ENCODE measurements at places on chromosomes 2 and 18.
A peak's percentile ranks its signal among the peaks of the same experiment; 100 is the strongest.

DNA sequence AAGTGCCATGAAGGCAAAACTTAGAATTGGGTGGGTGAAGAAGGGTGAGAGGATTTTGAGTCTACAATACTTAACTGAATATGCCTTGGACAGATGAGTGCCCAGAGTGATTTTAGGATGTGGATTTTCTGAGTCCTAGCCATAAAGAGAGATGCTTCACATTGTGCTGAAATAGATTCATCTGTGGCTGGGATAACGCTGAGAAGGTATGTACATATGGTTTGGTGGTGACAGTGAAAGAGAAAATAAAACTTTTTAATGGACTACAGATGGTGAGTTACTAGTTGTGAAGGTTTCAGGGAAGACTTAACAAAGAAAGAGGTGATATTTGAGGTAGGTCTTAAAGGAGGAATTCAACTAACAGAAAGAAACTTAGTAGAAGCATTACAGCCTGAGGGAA, 265.8 kb downstream of the AKAIN1 start:
- no peak for DNase-seq

DNA sequence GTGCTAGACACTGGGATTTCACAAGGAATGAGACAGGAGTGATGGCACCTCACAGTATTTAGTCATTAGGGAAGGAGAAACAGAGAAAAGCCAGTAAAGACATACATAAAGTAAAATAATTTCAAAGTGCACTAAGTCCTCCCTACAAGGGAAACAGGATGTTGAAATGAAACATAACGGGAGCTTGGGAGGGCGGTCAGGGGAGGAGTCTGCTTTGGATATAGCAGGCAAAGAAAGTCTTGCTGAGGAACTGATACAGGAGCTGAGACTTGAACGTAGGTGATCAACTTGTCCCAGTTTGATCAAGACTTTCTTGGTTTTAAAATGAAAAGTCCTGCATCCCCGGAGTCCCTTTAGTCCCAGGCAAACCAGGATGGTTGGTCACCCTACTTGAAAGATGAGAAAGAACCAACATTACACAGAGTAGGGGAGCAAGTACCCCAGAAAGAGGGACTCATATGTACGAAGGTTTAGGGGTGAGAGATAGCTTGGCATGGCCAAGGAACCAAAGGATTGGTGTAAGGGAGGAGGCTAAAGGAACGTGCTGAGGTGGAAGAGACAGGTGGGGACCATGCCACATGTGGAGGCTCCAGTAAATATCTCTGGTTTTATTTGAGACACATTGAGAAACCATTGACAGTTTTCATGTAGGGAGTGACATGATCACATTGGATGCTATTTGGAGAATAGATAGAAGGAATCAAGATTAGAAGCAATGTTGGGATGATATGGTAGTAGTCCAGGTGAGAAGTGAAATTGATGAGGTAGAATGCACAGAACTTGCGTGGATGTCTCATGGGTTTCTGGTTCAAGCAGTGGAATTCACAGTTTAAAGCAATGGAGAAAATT, 28.4 kb downstream of the FBXO48 start:
- no peak for DNase-seq

DNA sequence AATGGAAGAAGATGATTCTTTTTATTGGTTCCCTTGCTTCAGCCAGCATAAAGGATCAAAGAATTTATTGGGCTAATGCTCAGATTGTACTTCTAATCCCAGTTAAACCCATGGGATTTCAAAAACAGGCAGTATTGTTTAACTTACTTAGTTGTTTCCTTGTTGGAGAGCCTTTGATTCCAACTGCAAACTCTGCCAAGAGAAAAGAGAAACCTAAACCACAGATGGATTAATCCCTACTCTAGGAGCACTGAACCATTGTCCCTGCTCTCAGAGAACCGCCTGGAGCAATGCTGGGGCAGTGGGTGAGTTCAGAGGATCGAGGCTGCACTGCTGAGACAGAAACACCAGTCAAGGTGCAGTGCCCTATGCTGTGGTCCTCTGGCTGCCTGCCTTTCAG, 44.9 kb upstream of the SIGLEC15 start:
- no peak for DNase-seq

- DNase-seq, result no peak
These were observed 62.4 kb upstream of the GCFC2 start for GRCh38 chr2:75772908-75773630.

GRCh38 chr18:63843008-63843407, 44.5 kb upstream of the SERPINB2 start:
- peak; percentile 38 for DNase-seq

DNA sequence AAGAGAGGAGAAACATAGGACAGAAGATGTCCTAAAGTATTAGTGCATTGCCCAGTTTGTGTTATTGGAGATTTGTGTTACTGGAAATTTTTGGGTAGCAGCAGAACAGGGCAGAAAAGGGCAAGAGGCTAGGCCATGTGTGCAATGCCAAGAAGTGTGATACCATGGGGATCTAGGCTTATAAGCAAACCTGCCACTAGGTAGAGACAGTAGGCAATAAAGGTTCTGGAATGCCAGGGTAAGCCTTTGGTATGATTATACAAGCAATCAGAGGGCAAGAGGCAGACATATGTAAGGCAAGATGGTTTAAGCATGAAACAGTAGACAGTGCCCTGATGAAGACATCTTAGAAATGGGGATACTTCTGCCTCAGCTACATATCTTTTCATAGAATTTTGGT, 12.3 kb upstream of the CERS6 start:
- DNase-seq, result no peak

- no peak for DNase-seq
These were observed 64.0 kb downstream of the RAB31 start for GRCh38 chr18:9771977-9772660.

GRCh38 chr2:34004936-34005335, 405.8 kb upstream of the FAM98A start:
- no peak for DNase-seq

DNA sequence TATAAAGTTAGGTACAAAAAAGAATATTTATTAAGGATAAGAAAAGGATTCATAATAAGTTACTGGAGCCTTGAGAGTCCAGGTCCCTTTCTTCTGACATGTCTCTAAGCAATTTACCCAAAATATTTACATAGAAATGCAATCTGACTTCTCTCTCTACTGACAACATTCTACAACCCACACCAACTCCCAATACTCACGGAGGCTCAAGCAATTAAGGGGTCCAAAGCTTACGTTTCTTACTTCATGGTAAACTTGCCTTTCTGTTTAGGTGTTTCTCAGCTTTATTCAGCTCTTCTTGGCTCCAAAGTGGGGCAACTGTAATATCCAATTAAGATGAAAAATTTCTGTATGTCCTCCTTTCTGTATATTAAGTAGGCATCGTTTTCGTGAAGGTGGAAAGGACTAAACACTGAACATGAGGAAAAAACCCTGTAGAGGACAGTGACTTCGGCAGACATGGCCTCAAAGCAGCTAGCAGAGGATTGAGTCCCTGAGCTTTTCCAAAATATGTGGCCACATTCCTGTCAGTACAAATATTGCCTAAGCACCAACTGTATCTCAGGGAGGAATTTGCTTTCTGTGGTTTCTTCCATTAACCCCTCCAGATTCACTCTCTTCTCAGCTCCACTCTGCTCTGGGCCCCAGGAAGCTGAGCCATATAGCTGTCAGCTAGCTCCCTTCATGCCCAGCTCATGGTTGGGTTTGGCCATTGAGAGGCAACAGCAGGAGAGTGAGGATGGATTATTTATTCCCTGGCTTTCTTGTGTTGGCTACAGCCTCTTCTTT, 67.9 kb upstream of the GLS start:
- DNase-seq, result no peak

- peak; percentile 48 for DNase-seq
These were observed 845.9 kb upstream of the ID2 start for GRCh38 chr2:7835693-7836680.

DNA sequence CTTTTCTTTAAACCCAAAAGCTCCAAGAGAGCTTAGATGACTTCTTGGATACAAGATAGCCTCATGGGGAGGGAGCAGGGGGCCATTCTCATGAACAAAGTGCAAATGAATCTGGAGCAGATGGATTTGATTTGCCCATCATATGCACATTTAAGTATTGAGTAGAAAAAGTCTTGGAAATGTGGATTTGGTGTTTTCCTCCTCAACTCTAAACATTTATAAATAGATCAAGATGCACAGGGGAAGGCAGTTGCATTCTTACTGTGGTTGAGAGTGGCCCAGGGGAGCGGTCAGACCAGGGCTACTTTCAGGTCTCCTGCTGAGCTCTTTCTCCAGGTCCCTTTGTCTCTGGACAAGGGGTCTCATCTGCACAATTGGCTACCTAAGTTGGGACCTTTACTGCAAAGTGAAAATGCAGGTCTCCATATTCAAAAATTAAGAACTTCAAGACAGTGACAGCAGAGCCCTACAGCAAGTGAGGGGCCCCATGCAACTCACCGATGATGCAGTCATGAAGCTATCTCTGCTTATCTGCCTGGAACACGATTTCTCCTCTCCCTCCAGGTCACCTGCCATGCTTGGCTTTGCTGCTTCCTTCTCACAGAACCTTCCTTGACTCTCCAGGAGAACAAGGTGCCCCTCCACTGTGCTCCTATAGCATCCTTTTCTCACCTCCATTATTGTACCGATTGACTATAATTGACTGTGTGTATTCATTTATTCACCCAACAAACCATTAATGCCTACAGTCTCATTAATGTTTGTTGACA, 145.4 kb downstream of the LPIN1 start:
- DNase-seq, result no peak

- no peak for DNase-seq
These were observed 163.5 kb downstream of the UXS1 start for GRCh38 chr2:106030287-106031268.

- no peak for DNase-seq
These were observed 1.7 kb downstream of the EGR4 start for GRCh38 chr2:73291461-73292315.

DNA sequence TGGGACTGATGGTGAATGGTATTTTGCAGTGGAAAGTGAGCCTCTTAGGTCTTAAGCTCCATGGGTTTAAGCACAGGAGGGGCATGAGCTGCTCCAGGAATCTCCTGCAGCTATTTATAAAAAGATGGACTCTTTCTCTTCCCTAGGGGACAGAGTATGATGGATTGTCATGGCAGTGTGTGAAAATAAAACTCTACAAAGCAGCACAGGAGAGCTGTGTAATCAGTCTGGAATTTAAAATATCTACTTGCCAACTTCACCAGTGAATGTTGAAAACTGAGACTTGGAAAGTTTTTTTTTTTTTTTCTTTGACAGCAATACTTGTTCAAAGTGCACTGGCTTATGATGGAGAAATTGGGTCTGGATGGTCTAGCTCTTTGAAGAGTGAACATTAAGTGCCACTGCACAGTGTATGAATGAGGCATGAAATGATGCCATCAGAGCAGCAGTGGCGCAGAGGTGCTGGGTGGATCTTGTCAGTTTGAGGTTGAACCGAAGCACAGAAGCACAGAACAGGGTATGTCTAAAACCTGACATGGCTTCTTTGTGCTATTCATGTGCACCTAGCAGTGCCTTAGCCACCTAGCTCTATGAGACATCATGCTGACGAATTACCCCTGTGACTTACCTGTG, 245.4 kb downstream of the PTPRM start:
- DNase-seq, result peak; percentile 41

- no peak for DNase-seq
These were observed 32.7 kb downstream of the NLRC4 start for GRCh38 chr2:32231959-32232358.

DNA sequence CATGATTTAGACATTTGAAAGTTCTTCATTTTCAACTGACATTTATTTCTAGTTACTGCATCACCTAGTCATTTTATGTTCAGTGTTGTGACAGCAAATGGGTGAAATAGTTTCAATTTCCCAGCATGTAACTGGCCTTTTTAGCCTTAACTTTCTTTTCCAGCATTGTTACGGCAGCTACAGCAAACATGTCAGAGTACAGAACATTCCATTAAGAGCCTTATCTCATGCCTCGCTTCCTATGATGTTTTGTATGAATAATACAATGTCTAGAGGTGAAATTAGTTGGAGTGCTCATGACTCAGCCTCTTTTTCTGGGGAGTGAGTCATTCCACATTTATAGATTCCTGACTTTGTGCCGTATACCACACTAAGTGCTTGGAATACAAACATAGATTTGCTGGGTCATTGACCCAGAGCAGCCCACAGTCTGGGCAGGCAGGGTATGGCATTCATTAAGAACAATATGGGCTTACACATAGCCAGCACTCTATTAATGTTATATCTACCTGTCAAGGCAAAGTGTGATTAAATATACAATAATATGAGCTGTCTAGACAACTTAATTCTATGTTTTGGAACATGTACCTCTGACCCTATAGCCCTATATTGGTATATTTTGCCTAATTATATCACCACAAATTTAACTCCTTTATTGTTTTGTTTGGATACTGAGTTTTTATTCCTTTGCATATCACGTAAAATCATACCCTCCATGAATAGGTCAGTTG, 72.2 kb downstream of the MAP2 start:
- peak; percentile 96 for DNase-seq

- DNase-seq, result no peak
These were observed 82.9 kb downstream of the ACTR3 start for GRCh38 chr2:113972766-113973165.

- DNase-seq, result no peak
These were observed 85.3 kb downstream of the AGAP1 start for GRCh38 chr2:235579128-235579527.

- no peak for DNase-seq
These were observed 51.2 kb downstream of the FN1 start for GRCh38 chr2:215384710-215385109.

DNA sequence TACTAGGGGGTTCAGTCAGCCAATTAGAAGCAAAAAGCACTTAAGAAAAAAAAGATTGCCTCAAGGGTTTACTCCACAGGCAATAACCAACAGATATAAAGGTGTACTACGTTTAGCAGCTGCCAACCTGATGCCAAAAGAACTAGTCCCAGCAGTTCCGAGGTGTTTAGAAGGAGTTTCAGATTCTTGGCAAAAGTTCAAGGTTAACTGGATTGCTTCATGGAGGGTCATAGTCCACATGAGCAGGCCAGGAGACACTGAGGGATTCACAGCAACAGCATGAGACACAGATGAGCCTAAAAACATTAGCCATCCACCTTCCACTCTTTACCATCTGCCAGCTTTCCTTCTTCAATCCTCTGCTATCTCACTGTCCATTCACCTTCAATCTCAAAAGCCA, 4.9 kb upstream of the DNAH7 start:
- no peak for DNase-seq

DNA sequence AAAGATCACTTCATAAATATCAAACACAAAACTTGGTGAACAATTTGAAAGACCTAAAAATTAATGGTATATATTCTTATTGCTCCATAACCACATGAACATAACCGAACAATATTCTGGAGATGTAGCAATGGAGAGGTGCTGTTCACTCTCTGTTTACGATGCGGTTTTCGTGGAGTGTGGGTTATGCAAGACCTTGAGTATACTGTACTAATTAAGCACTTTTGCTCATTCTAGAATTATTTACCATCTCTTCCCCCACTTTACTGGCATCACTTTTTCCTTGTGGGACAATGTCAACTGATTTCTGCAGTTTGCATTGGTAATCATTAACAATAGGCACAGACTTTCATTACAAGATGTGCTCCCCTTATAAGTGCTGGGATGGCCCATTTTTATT, 97.6 kb downstream of the RAPH1 start:
- DNase-seq, result peak; percentile 31

- DNase-seq, result no peak
These were observed 6.8 kb upstream of the GAL3ST2 start for GRCh38 chr2:241769819-241770184.
